ENCODE measurements at places on chromosomes 2 and 18.
A peak's percentile ranks its signal among the peaks of the same experiment; 100 is the strongest.

- no peak for DNase-seq
Measured at GRCh38 chr18:5972298-5972697, 77.0 kb upstream of the TMEM200C start.

- no peak for DNase-seq
Measured at GRCh38 chr2:205948883-205949282, 137.1 kb downstream of the INO80D start.

DNA sequence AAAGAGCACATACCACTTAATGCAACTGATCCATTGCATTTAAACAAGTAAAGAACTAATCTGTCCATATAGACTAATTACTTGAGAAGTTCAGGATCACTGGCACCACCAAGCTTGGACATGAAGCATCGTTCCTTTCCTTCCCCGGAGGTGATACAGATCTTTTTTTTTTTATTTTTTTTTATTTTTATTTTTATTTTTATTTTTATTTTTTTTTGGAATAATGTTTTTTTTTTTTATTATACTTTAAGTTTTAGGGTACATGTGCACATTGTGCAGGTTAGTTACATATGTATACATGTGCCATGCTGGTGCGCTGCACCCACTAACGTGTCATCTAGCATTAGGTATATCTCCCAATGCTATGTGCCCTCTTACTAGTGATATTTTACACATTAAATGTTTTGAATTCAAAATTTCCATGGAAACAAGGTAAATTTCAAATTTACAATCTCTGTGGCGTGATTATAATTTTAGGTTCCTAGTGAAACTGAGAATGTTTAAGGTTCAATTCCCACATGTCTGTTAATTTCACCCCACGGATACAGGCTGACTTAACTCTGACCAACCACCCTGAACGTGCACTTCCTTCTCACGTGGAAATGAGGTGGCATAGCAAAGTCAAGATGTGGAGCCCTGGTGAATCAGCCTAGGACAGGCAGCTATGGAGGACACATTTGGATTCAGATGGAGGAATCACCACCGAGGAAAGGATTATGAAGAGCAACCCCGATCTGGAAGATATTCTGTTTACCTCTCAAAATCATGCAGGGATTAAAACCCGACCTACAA, 101.6 kb upstream of the THOC1 start:
- DNase-seq, result no peak

DNA sequence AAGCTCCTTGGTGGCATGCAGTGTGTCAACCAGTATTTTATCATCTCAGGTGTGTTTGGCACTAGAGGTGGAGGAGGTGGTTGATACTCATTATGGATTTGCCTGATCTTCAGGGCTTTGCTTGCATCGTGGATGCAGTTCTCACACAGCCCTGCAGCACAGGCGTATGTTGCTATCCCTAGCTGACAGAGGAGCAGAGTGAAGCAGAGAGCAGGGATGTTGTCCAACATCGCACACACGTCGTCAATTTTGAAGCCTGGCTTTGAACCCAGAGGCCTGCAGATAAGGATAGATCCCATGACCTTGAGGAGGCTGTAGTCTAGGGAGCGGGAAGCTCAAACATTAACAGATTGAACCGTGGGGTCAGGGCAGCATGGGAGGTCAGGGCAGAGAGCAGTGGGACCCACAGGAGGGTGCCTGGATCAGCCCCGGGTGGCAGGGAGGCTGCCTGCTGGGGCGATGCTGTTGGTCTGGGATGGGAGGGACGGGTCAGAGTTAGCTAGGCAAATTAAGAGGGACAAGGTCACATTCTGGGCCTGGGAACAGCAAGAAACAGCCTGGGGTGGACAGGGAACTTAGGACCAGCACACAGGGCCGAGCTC, 4.2 kb downstream of the RNF144A start:
- DNase-seq, result peak; percentile 25

GRCh38 chr2:167340322-167340721, 452.0 kb downstream of the XIRP2 start:
- no peak for DNase-seq

DNA sequence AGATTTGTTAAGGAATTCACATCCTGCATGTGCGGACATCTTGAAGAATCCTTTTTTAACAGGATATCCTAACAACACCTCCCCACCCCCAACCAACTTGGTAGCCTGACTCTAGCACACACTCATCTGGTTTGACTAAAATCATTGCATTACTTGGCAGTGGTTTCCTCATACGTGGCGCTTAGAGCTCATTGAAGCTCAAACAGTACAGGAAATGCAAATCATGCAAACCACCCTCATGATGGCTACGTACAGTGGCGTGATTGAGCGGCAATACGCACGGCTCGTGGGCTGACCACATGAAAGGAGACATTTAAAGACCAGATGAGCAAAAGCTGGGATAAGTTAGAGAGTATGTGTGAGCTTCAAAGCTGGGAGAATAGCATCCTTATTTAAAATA, 336.2 kb downstream of the ZEB2 start:
- DNase-seq, result peak; percentile 34

DNA sequence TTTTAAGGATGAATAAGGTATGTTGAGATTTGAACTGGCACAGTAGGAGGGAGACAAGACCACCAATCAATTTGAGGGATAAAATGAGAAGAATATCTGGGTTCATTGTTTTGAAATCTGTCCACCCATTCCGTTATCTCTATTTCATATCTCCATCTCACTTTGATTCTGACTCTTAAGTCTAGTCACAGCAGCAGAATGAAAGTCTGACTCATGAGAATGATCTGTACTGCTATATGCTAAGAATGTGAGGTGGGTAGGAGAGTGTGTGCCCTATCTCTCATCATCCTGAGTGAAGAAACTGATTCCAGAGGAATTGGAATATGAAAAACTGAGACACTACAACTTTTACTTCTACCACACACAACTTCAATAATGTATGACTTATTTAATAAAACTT, 1994.5 kb upstream of the PIK3C3 start:
- DNase-seq, result peak; percentile 72

GRCh38 chr2:164474873-164475272, 146.4 kb downstream of the GRB14 start:
- DNase-seq, result no peak

GRCh38 chr2:164388511-164388910, 232.8 kb downstream of the GRB14 start:
- peak; percentile 88 for DNase-seq

GRCh38 chr2:136434251-136434715, 316.3 kb upstream of the CXCR4 start:
- DNase-seq, result no peak

- DNase-seq, result peak; percentile 73
Measured at GRCh38 chr18:26804519-26804918, 61.0 kb downstream of the AQP4 start.

DNA sequence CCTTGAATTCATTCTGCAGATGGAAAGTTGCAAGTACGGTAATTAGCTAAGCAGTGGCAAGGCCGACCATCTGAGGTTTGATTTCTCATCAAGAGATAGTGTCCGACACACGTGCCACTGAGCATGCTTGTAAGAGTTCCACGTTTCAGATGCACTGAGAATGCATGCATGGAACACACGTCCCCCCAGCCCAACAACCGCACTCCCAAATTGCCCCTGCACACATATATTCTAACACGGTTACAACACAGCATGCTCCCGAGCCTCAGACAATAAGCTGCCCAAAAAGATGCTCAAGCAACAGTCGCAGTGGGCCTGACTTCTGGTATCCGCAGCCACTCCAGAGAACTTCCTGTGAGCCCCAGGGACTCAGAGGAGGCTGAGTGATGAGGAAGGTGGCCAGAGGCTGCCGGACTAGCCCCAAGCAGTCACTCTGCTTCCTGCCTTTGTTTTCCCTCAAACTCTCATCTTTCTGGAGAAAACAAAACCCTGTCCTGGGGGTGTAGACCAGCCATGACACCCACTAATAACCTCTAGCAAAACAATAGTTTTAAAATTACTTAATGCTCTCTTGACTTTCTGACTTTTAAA, 204.0 kb downstream of the TGIF1 start:
- DNase-seq, result no peak

GRCh38 chr2:98909317-98910211, 26.5 kb downstream of the CRACDL start:
- peak; percentile 81 for DNase-seq

DNA sequence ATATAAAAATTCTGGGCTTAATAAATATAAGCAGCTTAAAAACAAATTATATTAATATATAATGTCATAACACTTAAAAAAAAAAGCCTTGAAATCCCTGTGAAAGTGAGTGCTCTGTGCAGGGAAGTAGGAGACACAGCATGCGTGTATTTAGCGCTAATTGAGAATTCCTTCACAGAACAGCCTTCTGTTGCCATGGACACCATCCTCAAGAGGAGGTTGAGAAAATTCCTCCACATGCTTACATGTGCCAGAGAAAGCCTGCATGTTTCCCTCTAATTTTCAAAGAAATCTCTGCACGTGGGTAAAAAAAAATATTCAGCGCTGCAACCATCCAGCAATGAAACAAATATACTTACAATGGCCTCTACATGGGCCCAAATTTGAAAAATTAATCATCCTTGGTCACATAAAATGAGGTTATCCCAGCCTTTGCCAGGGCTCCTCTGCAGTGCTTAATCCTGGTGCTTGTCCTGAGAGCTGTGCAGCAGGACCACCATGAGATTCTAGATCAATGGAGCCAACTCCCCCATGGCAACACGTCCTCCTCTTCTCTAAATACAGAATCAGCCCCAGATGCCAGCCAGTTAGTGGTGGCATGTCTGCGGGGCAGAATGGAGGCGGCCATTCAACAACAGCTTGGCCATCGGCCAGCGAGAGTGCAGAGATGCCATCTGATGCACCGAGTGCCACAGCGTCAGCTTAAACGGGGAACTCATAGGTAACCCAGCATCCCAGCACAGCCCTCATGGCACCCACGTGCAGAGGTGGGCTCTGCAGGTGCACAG, 228.0 kb downstream of the MYT1L start:
- no peak for DNase-seq

DNA sequence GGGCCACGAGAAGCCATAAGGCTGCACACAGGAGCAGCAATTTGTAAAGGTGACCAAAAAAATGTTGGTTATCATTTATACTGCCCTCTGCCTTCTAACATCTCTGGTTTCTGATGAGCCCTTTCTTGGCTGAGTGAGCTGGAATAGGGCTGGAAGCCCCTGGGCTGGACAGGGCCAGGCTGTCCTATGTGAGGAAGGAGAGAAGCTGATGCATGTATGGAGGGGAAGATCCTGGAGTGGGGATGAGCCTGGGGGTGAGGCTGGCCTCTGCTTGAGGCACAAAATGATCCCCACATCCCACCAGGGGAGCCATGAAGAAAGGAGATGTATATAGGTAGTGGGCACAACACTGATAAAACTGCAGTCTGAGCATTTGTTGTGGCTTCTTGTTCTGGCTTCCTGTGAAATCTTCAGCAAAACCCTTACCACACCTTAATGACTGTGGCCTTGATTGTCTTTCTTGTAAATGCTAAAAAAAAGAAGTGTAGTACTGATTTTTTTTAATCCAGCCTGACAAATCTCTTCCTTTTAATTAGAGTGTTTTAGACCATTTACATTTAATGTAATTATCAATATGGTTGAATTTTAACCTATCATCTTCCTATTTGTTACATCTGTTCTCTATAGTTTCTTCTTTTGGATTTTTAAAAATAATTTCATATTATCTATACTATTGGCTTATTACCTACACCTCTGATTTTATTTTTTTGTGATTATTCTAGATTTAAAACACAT, 5.6 kb downstream of the SNED1 start:
- no peak for DNase-seq

GRCh38 chr2:191894681-191895147, 47.8 kb upstream of the CAVIN2 start:
- DNase-seq, result peak; percentile 73

DNA sequence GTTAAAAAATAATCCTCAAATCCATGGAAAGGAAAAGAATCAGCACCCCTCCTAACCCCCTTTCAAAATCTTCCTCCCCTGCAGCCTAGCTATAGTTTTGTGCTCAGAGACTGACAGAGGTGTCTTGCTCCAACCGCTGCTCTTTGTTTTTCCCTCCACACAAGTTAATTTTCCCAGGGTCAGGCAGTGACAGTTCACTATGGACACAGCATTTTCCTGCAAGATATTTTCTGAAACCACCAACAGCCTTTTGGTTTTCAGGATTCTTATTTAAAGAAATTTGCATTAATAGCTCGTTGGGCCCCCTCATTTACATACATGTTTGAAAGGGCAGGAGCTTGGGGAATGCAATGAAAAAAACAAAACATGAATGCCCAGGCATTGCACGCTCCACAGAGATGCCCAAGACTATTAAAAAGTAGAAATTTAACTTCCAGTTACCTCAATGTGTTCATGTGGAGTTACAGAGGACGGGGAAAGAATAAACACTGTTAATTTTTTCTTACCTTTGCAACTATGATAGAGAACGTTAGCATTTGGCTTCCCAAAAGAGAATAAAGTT, 71.4 kb upstream of the CXCR4 start:
- no peak for DNase-seq

DNA sequence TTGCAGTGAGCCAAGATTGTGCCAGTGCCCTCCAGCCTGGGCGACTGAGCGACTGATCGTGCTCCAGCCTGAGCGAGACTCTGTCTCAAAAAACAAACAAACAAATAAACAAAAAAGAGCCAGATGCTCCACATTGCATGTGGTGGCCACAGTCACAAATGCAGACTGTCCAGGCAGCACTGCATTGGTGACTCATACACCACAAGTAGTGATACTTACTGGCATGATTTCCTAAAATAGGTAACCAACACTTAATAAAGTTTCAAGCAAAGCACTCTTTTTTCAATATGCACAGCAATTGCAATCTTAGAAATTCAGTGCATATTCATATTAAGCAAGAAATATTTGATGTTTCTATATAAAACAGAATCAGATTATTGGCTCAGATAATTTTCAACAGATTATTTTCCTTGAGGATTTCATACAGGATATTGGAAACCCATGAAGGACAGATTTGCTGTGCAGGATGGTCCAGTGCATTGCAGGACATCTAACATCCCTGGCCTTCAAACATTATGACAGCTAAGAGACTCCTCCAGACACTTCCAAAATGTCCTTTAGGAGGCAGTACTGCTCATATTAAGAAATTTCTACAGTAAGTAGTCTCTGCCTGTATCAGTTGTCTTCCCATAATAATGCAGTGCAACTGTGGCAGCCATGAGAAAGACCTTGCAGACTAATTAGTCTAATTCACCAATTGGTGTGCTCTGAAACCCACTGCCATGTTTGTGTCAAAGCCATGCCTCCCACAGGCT, 10.5 kb upstream of the SLC1A4 start:
- DNase-seq, result peak; percentile 39

- DNase-seq, result no peak
Measured at GRCh38 chr18:70636991-70637390, 348.1 kb downstream of the SOCS6 start.

DNA sequence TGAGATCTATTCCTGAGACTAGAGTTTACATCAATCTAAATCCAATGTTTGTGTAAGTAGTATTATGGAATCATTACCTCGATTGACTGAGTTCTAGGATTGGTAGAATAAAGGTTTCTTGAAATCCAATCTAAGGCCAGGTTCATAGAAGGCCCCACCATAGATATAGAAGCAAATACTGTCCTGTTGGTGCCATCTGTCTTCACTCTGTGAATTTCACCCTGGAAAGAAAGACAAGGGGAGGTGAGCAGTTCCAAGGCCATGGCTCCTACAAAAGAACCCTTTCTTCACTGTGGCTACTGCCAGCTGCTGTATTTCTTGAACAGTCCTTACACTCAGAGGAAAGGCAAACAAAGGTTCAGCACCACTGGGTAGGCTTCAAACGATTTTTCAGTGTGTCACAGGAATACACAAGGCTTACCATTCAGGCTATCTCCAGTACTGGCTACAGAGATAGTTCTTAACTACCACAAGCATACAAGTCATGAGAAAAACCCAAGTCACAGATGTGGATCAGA, 137.0 kb downstream of the LRP2 start:
- no peak for DNase-seq

- DNase-seq, result no peak
Measured at GRCh38 chr2:96083064-96083939, 33.1 kb downstream of the ADRA2B start.

Measured in choroid plexus epithelial cell (primary cell).